ENCODE measurements at places on chromosomes 2 and 18.

DNA sequence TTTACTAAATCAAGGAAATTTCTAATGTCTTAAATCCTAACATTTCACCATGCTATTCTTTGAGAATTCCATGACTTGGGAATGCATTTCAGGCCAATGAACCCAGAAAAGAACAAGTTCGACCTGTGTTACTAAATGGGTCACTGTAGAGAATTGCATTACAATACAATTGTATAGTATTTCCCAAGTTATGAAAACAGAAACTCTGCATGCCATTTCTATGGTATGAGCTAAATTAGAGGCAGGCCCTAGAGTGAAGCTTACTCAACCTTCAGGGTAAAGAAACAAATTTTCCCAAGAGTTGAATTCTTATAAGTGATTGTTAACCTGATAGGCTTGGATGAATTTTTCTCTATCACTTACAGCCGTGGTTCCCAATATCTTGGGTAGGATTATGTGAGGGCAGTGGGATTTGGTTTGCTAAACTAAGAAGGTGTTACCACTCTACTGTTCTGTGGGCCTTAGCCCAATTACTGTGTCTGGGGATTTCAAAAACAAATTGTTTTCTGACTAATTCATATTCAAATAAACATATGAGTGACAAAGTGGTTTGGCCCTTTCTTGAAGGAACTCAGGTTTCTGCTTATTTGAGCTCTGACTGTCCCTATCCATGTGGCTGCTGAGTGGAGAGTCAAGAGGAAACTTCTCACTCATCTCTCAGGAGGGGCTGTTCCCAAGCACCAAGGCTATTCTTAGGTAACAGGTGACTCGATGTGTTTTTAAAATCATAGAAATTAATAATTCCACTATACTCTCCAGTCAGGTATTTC, 11.2 kb upstream of the SERPINB7 start:
- no peak for DNase-seq

GRCh38 chr2:207599636-207600035, 25.6 kb downstream of the METTL21A start:
- no peak for DNase-seq

DNA sequence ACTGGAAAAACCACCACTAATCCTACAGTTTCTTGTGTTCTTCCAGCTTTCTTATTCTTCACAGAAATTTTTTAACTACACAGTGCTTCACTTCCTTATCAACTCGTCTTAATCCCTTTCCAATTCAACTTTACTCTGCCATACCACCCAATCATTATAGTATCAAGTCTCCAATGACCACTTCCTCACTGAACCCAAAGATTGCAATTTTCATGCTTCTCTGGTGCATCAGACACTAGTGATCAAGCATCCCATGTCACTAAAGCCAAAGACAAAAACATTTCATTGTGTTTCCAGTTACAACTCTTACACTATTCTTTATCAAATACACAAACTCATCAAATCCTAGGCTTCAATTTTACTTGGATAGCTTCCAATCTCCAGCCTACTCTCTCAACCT, 9.5 kb downstream of the CHAC2 start:
- no peak for DNase-seq

DNA sequence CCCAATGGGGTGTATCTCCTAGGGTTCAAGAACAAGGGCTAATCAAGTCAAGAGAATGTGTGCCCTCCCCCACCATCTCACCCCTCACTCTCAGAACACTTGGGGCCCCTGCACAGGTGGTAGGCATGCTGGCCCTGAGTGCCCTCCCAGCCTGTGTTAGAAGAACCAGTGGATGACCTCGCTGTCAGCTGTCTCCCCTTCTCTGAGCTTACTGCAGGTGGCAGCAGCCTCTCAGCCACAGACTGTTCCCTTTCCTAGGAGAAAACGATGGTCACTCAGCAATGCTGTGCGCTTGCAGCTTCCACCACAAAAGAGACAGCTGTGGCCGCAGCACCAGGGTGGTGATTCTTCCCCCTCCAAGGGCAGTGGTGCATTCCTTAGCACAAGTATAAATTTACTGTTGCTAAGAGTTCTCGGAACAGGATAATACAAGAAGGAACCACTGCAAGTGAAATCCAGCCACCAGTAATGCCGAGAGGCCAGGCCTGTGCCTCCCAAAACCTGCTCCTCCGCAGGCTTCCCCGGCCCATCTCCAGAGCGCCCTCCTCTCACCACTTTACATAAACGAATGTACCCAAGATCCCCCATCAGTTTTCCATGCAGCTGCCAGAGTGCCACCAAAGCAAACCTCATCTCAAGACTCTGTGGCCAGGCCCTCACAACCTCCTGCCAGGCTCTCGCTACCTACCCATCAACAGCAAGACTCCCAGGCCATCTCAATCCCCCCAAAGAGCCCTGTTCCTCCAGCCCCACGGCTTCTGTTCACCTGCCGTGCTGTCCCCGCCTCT, 935 bp upstream of the RAMP1 start:
- peak; percentile 55 for DNase-seq

DNA sequence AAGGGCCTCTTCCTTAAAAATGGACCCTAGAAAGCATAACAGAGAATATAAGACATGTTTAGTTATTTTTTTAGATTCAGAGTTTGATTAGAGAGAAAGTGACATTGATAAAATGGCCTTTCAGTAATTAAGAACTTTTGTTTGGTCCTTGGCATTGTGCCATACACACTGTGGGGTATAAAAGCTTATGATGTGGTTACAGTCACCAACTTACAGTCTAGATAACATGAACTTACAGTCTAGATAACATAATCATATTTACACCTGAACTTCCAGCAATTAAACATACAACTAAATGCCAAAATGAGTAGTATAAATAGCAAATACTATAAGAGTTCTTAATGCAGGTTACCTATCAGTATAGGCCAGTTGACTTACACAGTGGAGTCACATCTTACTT, 25.6 kb upstream of the EFEMP1 start:
- no peak for DNase-seq

GRCh38 chr2:67651565-67651964, 254.4 kb downstream of the ETAA1 start:
- no peak for DNase-seq

DNA sequence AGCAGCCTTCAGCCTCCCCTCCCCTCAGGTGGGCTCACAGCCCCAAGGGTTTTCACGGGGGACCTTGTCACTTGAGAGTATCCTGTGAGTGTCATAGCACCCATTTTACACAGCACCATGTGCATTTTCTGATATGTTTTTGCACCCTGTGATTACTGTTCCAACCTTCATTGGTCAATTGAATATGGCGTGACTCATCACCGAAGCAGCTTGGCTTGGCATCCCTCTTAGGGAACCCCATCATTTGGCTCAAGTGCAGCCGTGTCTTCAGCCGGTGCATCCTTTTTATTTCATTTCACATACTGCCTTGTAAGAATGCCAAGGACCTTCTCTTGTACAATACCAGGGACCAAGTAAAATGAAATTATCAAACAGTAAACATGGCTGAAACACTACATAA, 57.6 kb downstream of the NPAS2 start:
- DNase-seq = no peak

Data from right renal pelvis (tissue), 4 donors.